Hematopoietic multipotent progenitor cell treated with erythropoietin and hydrocortisone succinate and interleukin-3 and kit ligand, for 15 days (in vitro differentiated cells): ENCODE measurements at places on chromosomes 6 and 20.
A peak's percentile ranks its signal among the peaks of the same experiment; 100 is the strongest.

DNA sequence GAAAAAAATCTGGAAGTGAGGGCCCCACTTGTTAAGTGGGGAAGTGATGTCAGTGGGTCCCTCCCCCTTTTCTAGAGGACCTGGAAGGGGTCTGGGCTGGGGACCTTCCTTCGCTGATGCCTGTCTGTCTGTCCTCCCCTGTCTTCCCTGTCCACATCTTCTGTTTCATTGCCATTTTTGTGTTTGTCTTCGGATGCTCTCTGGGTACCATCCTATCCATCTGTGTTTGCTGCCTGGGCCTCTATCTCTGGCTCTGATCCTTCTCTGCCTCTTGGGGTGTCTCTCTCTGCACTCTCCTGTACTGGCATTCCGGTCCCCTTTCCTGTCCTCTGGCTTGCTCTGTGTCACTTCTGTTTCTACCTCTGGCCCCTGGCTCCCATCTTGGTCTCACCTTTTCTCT is 2.3 kb downstream of the TMEM151B start:
- DNase-seq, result no peak

- DNase-seq, result no peak
Measured at GRCh38 chr6:129317931-129318820, 391.8 kb downstream of the ARHGAP18 start.

DNA sequence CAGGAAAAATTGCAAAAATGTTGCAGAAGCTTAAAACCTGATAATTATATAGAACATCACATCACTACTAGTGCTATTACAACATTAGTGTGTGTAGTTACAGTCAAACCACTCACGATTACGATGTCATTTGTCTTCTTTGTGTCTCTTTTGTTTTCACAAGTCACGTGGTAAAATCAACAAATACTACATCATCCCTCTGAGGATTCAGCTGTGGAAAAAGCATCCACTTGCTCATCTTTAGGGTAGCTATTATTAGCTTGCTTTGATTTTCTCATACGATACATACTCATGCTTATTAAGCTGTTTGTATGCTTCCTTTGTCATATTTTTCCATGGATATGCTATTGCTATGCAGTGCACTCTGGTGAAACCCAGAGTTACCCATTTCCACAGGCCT is 22.2 kb upstream of the ATXN1 start:
- no peak for DNase-seq

GRCh38 chr20:46311039-46311650 is 2.8 kb upstream of the CDH22 start:
- DNase-seq, result no peak

- DNase-seq, result peak; percentile 49
Measured at GRCh38 chr6:109304284-109305015, 77.8 kb downstream of the CD164 start.

DNA sequence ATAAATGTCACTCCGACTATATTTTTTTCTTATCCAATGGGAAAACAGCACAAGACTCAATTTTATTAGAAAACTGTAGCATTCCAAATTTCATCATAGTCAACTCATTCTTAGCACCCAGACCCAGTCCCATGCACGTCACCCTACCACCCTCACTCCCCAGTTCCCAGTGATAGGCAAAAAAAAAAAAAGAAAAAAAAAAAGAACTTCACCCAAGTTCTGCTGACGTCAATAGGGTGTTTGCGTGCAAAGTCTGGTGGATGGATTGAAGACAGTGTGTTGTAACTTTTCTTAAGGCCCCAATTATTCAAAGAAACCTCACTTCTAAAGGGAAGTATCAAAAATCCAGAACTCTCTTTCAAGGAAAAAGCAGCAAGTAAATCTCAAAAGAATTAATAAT is 213.9 kb upstream of the PRDM1 start:
- DNase-seq, result no peak

GRCh38 chr6:1841136-1841535 is 231.4 kb downstream of the FOXC1 start:
- DNase-seq, result no peak

DNA sequence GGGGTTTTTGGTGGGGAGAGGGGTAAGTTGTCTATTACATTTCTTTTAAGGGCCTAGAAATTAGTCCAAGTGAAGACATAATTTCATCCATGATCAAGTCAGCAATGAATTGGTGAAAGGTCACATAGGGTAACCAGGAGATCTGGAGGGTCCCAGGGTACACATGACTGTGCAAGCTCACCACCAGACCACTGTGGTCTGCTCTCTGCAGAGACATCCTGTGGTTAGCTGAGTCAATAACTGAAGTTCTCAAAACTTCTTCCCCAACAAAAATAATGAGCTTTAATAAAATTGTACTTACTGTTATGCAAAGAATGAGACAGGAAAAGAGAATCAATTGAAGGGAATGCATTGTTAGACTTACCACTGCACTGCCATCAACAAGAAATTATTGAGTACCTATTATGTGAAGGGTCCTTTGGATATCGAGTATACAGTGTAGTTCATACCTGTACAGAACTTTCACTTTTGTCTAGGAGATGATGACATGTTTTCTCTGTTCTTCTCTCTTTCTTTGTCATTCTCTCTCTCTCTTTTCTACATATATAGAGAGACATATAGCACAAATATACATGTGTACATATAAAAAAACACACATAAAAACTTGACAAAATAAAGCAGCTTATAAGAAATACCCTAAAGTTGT is 209.8 kb downstream of the GJA1 start:
- DNase-seq, result no peak

DNA sequence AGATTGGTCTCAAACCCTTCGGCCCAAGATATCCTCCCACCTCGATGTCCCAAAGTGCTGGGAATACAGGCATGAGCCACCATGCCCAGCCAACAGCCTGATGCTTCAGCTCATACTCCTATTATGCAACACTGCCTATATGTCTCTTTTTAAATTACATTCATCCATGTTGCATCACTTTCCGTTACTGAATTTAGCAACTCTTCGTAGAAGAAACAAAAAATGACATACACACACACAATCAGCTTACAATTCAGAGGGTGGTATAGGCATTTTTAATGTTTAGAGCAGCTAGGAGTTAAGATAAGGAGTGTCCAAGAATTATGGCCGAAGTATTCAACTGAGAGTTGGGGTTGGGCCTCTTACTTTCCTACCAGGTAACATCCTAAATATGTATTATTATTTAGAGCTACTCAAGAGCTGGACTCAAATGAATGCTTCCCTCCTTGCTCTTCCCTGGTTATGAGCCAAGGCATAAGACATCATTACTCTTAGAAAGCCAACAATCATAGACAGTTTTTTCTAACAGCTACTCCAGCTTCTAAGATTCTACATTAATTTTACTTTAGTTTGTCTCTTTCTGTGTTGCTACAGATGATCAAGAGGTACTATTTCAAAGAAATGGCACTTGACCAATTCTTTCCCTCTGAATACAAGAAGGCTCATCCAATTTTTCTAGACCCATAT is 62.0 kb upstream of the BMP5 start:
- DNase-seq, result no peak

DNA sequence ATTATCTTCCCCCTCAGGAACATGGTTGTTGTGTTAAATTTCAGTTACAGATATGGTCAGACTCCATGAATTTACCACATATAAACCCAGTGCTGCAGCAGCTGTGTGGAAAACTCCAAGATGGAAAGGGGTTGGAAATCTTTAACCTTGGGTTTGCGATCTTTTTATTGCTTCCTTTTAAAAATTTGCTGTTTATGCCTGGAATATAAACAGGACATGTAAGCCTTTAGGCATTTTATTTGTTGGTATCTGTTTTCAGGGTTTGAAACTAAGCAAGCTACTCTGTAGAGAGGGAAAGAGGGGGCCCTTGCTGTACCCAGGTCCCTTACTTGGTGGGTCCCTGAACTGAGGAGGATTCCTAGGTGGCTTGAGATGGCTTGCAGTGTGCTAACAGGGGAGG is 778 bp downstream of the PKIG start:
- DNase-seq, result no peak

DNA sequence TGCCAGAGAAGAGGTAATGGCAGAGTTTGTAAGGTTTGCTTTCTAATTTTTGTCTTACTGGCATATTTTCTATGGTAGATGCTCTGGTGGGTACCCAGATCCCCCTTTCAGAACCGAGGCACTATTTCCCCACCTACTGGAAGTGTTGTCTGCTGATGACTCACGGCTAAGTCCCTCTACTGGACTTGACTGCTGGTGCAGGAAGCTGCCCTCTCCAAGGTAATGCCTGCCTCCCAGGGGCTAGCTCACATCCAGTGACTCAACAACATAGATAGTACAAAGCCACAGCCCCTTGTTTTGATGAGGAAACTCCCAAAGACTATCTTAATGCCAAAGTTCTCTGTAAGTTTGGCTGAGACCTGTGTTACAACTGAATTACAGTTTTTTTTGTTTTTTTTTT is 285.4 kb upstream of the FLRT3 start:
- DNase-seq, result no peak

- no peak for DNase-seq
Measured at GRCh38 chr20:36861875-36862801, 13.8 kb upstream of the TLDC2 start.

DNA sequence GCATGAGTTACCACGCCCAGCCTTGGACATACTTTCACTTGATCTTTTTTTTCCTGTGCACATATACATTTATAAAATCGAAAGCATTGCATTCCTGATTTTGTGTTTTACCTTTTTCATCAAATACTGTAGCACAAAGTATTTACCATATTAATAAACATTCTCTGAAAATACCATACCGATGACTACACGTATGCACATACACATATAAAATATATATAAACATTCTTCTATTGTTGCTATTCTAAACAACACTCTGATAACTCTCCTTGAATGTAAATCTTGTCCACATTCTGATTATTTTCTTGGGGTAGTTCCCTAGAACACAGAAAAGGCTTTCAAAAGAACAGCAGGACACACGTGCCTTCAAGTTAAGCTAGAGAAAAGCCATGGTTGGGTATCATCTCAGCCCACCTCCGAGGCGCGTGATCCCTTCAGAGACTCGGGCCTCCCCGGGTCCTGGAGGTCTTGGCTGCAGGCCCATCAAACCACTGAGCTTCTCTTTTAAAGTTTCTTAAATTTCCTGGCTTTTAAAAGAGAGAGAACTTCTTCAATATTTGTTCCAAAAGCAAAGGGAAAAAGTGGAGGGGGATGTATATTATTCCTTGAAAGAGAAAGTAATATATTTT is 198.1 kb downstream of the MYLK4 start:
- DNase-seq, result no peak

DNA sequence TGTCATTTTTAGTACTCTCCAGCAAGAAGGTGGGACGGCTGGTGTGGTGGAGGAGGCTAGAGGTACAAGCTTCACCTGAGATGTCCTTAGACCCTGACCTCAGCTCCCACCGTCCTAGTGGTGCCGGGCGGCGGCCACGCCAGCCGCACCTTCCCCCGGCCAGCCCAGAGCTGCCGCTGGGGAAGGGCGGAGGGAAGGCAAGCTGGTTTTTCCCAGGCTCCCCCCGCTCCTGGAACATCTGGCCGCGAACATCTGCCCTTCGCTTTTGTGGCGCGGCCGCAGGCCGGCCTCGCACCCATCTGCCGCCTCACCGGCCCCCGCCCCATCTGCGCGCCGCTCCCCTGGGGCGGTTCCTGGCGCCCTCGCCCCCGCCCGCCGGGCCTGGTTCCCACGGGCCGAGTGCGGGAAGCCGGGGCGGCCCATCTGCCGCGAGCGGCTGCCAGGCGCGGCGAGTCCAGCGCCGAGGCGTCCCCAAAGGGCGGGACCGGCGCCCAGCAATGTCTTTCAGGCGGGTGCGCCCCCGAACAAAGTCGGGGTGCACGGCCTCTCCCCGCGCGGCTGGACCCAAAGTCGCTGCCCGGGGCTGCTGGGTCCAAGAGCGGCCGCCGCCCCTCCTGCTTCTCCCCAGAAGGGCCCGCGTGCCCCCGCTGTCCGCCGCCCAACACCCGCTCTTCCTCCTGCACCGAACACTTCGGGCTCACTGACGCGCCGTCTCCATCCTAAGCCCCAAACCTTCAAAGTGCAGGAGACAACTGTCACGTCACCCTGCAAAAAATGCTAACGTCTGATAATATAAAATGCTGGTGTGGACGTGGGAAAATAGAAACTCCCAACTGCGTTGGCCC is 17.3 kb upstream of the ID1 start:
- no peak for DNase-seq

GRCh38 chr20:57265997-57266290 is 497 bp downstream of the BMP7 start:
- no peak for DNase-seq

GRCh38 chr6:56671651-56672461 is 29.2 kb upstream of the DST start:
- no peak for DNase-seq

- DNase-seq, result no peak
Measured at GRCh38 chr20:25346349-25346748, 44.3 kb downstream of the ABHD12 start.
